Activated CD4-positive, alpha-beta memory T cell treated with anti-CD3 and anti-CD28 coated beads, Interleukin-2, amount 10 ng/mL, durations not matched to agents 7 days and 5 days (primary cell): ENCODE measurements at places on chromosomes 7 and 10. TPM values are rescaled to one million over a fixed set of nuclear protein-coding genes. Genes with fewer than 3 reads are reported as not detected.

Gene SYPL1
- 38.8 TPM for total RNA-seq

Gene CYP2C9
- total RNA-seq = not detected

- DNase-seq = no peak
Observed at GRCh38 chr10:132263866-132264265, 43.9 kb downstream of the STK32C start.

Gene NEUROD6
- not detected for total RNA-seq
